ENCODE measurements at places on chromosomes 5 and 9.

GRCh38 chr5:14962604-14963003, 91.0 kb upstream of the ANKH start:
- no peak for DNase-seq

GRCh38 chr5:34771076-34771475, 67.9 kb upstream of the TTC23L start:
- DNase-seq, result no peak

DNA sequence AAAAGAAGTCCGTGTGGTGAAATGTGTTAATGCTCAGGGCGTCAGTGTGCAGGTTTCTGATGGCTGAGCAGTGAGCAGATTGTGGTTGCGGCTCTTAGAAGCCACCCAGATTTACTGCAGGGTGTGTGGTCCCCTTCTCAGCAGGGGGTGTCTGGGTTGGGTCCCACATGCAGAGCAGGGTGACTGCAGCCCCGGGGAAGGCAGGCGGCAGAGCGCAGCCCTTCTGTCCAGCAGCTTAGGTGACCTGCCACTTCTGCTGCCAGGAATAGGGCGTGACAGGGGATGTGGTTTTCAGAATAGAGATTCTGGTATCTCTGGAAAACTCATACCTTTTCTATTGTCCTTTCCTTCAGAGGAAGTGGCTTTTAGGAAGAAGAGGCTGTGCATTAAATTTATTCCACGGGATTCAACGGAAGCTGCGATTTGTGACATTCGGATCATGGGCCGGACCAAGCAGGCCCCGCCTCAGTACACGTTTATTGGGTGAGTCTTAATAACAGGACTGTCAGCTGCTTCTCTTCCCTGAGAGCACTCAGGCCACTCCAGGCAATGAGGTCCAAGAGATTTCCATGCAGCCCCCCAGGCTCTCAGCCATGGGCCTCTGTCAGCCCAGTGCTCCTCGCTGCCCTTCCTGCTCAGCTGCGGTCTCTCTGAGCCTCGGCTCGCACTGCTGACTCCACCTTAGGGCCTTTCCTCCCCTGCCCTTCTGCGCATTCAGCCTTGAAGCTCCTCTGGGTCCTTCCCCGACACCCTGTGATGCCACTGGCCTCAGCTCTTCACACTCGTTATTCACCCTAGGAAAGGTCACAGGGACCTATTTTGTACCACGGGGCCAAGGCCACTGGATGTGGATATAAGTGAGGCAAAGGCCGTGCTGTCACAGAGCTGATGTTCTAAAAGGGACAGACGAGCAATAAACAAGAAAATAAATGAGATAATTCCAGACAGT, 65.4 kb downstream of the MVB12B start:
- DNase-seq, result no peak

DNA sequence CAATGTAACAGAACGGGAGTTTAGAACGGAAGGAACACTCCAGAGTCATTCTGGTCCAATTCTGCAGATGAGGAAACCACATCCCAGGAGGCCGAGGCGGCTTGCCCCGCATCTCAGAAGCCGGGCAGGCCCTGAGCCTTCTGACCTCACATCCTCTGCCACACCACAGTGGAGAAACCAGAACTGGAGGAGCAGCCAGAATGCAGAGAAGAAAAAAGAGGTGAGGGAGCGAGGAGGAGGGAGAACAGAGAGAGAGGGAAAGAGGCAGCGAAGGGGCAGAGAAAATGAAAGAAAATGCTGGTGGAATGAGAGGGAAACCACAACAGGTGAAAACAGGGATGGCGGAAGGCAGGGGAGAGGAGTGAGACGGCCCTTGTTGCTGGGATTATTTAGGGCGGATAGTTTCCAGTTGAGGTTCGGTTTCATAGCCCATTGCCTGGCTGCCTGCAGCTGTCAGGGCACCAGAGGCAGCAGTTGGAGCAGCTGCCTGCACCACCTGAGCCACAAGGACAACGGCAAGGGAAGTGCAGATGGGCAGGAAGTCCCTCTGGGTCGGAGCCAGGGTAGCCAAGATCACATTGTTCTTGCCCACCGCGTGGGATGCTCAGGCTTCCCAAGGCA, at the start of gene HMHB1:
HMHB1 (plus strand) TSS at position 77 of the 621 bp plus-strand sequence.
- no peak for DNase-seq

DNA sequence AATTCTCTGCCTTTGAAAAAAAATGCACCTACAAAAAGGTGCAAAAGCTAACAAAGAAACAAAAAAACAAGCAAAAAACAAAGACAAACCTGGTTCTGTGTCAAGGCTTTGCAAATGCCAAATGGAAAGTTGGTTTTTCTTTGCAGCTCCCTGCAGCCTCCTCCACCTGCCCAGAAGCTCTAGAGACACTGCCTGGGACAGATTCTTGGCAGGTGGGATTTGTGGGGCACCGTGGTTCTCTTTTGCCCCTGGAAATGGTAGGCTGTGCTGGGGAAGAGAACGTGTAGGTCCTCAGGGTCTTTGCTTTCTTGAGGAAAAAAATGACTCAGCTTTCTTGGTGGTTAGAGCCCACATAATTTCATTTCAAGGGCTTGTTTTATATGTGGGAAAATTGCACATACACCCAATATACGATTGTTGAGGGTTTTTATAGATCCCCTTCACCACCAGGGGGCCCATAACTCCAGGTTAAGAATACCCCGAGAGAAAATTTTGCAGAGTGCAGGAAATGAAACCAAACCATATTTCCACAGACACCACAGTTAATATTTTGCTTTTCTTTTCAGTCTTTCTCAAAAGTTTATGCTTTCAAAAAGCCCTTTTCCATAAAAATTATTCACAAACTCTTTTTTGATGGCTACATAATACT, 58.7 kb downstream of the NXNL2 start:
- DNase-seq, result no peak

- DNase-seq, result no peak
These were observed 116.3 kb downstream of the DEPDC1B start for GRCh38 chr5:60583616-60584015.

DNA sequence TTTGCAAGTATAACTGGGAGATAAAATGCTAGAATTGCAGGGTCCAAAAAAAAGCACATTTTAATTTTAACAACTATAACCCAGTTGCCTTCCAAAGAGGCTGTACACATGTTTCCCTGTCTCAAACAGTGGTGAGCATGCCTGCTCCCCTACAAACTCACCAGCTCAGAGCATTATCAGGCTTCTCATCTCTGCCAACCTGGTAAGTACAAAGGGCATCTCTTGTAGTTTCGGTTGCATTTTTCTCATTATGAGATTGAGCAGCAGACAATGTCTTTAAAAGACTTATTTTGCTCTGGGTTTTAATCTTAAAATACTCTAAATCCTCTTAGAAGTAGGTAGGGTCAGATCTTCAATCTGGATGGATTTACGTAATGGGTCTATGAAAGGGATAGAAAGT, 107.1 kb upstream of the MSX2 start:
- DNase-seq, result no peak

- no peak for DNase-seq
These were observed 86.6 kb upstream of the ANKH start for GRCh38 chr5:14958188-14958587.

- DNase-seq, result no peak
These were observed 94.1 kb upstream of the LIFR start for GRCh38 chr5:38650540-38650939.

DNA sequence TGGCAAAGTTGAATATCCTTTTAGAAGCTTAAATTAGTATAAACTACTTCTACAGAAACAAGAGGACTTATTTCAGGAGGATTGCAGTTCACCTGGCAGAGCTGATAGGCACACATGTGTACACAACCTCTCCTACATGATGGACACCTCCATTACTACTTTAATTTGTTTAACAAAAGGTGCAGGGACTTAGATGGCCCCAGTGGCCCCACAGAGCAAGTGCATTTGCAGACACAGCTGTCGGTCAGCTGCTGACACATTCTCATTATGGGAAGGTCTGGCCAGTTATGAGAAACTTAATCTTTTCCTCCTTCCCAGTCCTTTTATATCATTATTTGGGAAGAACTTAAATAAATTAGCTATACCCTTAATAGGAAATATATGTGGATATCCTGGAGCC, 28.3 kb downstream of the TDRD7 start:
- DNase-seq, result no peak

- DNase-seq, result no peak
These were observed 7.9 kb downstream of the IRX4 start for GRCh38 chr5:1874771-1875220.

DNA sequence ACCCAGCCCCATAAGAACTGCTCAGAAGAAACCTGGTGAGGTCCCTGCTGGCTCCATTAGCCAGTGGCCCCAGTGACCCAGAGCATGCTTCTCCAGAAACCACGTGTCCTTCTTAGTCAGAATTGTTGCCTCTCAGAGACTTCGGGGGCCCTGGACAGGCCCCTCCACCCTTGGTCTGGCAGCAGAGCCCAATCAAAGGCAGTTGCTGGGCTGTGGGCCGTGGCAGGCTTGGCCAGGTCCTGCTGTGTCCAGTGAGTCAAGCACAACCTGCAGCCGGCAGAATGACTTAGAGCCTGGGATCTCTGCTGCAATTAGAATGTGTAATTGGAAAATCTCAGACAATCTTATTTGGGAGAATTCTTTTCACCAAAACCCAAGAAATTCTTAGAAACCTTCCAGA, 502.0 kb upstream of the KLF4 start:
- no peak for DNase-seq

GRCh38 chr5:142426129-142427014, 101.6 kb upstream of the SPRY4 start:
- no peak for DNase-seq

DNA sequence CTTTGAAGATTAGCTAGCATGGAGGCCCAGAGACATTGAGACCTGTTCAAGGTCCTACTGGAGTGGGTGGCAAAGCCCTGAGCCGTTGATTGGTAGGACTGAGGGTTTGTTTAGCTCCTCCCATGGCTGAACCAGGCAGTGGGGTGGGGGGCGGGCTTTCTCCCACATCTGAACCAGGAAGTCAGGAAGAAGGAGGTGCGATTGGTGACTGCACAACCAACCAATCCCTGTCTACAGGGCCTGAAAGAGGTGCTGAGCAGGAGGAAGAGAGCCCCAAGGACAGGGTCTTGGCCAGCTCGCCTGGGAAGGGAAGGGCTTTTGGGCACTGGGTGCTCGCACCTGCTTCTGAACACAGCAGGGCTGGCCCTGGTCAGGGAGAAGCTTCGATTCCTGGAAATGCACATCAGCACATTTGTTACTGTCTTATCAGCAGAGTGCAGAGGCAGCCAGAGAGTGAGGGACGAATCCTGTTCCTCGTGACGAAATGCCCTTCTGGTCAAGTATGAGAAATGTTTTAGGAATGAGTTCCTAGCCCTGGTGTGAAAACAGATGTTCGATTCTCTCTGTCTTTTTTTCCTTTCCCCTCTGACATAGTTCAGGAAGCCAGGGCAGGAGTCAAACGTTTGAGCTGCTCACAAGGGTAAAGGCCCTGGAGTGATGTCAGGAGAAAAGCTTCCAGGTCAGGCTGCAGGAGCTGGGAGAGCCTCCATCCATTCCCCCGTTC, 294.8 kb upstream of the KLF4 start:
- peak; percentile 57 for DNase-seq

DNA sequence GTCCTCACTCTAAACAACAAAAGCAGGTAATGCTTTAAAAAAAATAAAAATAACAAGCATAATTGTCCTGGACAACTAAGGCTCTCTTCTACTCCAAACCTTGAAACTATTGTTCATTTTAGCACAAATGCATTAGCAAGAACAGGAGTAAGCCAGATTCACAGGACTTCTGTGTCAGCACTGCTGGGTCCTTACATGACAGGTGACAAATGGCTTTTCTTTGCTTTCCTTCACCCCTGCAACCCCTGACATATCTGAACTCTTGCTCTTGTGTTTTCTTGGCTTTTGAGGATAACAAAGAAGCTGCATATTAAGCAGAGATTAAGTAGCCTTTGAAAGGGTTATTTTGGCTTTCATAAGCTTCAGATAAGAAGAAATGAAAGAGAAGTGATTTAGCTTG, 71.1 kb downstream of the ZNF474 start:
- no peak for DNase-seq

DNA sequence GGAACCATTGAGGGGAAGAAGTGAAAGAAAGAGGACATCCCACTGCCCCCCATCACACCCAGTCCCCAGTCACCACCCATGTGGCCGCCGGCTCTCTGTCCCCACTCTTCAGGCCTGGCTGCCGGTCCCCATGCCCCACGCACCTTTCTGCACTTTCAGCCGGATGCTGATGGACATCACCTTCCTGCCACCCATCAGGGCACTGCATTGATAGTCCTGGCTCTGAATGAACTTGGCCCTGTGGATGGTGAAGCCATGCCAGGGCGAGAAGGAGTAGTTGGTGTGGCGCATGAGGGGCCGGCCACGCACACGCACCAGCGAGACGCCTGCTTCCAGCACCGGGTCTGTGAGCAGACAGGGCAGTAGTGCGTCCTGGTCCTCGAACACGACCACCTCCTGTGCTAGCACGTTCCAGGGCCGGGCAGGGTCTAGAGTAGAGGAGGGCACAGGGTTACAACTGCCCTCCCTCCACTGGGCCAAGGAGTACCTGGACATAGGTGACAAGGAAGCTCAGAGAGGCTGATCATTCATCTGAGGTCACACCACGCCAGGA, 6.4 kb downstream of the CSF1R start:
- no peak for DNase-seq

- no peak for DNase-seq
These were observed 136.4 kb upstream of the PPP1R26 start for GRCh38 chr9:135343136-135343535.

GRCh38 chr5:175567954-175568353, 89.6 kb downstream of the SFXN1 start:
- DNase-seq, result no peak

DNA sequence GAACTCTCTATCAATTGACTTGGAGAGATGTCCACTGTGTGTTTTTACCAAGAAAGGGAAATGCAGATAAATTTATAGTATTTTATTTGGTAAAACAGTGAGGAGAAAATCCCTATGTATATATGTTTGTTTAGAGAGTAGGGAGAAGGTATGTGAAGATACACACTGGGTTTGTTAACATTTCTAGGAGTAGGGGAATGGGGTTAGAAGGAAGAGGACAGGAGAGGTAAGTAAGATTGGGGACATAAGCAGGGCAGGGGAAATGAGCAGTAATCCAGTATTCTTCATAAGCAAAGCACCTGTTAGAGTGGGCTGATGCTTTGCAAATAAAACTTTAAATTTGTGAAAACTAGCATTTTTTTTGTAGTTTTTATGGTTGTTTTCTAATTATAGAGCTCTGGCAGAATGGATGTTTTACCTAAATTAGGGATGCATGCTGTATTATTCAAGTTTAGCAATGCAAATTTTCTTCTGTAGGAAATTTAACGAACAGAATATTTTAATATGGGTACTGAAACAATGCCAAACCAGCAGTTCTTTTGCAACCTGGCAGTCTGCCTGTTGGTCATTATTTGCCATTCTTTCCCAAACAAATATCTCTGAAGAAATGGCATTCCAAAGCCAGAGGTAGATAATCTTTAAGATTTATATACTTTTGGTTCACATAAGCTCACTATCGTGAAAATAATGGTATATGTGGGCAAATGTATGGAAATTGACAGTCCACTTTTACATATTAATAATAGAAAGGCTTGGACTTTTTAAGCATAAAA, 19.4 kb upstream of the DCP2 start:
- DNase-seq, result no peak

GRCh38 chr5:61948151-61948550, 357.9 kb upstream of the KIF2A start:
- DNase-seq, result no peak

GRCh38 chr9:103867886-103868285, 226.2 kb upstream of the SMC2 start:
- no peak for DNase-seq
